ENCODE measurements at places on chromosomes 4 and X. TPM values are rescaled to one million over a fixed set of nuclear protein-coding genes. Genes with fewer than 3 reads are reported as not detected.

The S100P gene
- not detected for total RNA-seq

The ZBTB33 gene
- total RNA-seq: 15.4 TPM

The ELOVL6 gene
- total RNA-seq: 17.3 TPM

The SSX1 gene
- total RNA-seq: not detected

The TCEAL6 gene
- total RNA-seq: not detected

The MBNL3 gene
- 8.5 TPM for total RNA-seq

The TLR7 gene
- total RNA-seq: not detected

The ABCG2 gene
- 0.39 TPM for total RNA-seq

The SSR4 gene
- total RNA-seq: 193 TPM

The CT45A5 gene
- not detected for total RNA-seq

The CDX4 gene
- not detected for total RNA-seq

The IRS4 gene
- total RNA-seq: not detected

The EDA2R gene
- total RNA-seq: 31.1 TPM

The FAM9C gene
- total RNA-seq: not detected

The CLTRN gene
- total RNA-seq: 0.20 TPM
